ENCODE measurements at places on chromosomes 7 and 10.

GRCh38 chr7:79531116-79531515 is 77.6 kb upstream of the MAGI2 start:
- DNase-seq = no peak

GRCh38 chr7:92075455-92076158 is 58.7 kb downstream of the CYP51A1 start:
- DNase-seq = no peak

GRCh38 chr10:4588824-4589223 is 237.2 kb upstream of the AKR1E2 start:
- no peak for DNase-seq

- no peak for DNase-seq
These were observed 182.8 kb upstream of the BMPER start for GRCh38 chr7:33722383-33723101.

DNA sequence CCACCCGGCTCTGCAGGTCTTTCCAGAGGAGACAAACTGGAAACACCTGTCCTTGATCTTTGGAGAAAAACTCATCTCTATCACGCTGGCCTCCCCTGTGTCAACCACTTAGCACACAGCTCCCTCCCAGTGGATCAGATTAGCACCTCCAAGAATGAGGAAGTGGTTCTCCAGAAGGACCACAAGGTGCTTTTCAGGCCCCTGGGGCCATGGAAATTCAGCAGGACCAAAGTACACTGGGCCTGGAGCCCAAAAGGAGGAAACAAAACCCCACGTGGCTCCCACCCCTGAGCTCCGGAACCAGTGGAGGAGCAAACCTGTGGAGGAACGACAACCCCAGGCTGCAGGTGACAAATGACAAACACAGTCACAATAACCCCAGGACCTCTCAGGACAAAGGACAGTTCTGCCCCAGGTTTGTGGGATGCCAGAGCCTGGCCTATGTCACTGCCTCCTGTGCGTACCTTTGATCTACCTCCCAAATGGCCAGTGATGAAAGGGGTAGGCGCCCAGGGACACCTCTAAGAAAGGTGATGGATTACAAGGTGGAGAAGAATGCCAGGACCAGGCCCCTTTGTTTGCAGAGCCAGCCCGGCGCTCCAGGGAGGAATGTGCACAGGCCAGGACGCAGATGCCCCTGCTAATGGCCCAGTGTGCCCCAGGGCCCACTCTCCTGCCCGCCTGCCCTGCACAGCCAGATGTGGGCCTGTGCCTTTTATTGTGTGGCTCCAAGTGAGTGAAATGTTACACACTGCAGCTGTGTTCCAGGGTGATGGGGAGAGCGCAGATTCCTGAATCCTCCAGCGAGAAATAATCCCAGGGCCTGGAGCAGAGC is 5.7 kb downstream of the TNS3 start:
- no peak for DNase-seq

DNA sequence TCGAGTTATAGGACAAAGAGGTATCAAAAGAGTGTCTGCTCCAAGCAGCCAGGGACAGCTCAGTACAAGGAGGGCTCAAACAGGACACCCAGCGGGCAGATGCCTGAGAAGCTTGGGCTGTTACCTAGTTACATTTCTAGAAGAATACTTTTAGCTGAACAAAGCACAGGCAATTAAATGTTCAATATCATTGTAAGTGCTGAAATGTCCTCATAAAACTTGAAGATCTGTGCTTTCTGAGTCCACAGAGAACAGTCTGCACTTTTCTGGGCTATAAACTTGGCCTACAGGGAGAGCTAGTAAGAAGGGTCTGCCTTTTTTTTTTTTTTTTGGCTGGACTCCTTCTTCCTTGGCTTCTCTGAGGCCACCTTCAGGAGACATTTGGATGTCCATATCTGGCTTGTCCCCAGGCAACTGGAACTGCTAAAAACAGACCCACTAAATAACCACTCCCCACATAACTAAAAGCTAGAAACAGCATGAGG is 123.2 kb downstream of the SLC16A9 start:
- DNase-seq = no peak

GRCh38 chr7:10463701-10464100 is 510.0 kb upstream of the PHF14 start:
- no peak for DNase-seq

DNA sequence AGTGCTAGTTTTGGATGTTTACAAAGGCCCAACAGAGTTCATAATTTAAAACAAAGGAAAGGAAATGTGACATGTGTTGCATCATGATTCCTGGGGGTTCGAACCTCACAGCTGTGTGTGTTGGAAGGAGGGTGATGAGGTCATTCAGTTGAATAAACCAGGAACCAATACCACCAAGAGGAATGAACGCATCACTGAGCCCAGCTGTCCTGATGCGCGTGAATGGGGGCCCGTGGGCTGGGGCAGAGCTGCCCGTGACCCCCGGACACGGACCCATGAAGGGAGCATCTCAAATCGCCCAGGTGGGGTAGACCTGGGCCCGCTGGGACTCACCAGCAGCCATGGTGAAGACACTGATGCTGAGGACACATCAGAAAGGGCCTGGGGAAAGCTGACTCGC is 33.0 kb downstream of the BRI3 start:
- no peak for DNase-seq

DNA sequence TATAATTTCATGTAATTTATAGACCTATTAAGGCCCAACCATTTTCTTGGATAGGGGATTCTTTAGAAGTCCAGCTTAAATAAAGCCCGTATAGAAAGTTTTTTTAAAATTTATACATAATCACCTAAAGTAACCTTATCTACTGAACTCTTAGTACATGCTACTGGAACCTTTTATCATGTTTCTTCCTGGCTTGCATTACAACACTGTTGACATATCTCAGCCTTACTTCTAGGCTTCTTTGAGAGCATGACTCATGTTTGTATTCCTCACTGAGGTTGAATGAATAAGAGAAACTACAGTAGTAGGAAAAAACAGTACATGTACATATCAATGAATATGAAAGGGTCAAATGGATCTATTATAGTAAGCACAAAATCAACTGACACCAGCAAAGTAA is 8.2 kb upstream of the MAGI2 start:
- no peak for DNase-seq

DNA sequence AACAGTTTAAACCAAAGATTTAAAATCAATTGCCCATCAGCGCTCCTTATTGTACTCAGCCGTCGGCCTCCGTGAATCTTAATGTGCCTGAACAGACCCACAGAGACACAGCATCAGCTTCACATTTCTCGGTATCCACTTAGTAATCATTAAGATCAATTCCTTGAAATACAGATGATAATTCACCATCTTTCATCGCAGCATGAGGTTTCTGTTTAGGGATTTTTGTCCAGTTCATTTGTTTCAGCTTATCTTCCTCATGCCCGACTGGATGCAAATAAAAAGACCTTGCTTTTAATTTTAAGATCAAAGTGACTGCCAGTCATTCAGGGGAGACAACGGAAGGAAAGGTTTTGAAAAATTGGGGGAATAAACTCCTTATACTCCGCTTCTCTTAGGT is 207.8 kb downstream of the WDR37 start:
- no peak for DNase-seq

DNA sequence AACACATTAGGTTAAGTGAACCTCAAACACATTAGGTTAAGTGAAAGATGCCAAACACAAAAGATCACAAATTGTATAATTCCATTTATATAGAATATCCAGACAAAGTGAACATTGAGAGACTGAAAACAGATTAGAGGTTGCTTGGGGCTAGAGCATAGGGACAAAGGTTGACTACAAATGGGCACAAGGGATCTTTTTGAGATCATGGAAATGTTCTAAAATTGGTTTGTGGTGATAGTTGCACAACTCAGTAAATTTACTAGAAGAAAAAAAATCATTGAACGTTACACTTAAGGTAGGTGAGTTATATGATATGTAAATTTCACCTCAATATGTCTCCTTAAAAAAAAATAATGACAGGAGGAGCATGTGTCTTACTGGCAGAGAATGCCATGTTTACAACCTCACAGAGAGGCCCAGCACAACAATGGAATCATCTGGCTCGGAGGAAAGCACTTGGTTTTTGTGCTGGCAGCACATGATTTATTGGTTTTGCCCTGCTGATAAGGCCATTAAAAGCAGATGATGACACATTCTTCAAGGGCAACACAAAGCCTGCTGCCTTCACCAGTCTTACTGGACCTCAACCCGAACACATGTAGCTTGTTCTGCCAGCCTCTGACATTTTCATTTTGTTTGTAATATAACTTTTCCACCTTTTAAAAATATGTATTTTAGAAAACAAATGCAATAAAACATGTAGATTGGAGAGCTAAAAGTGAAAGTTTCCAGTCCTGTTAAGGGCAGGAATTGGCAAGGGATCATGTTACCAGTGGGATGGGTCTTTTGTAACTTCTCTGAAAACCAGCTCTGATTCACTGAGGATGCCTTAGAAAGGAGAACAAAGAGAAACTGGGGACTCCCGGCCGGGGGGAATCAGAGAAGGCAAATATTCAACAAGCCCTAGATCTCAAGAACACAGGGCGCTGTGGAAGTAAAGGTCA is 11.9 kb upstream of the LMOD2 start:
- no peak for DNase-seq

GRCh38 chr7:155965010-155965409 is 152.7 kb upstream of the SHH start:
- DNase-seq = peak; percentile 46

GRCh38 chr10:117152668-117153067 is 14.6 kb upstream of the VAX1 start:
- no peak for DNase-seq

DNA sequence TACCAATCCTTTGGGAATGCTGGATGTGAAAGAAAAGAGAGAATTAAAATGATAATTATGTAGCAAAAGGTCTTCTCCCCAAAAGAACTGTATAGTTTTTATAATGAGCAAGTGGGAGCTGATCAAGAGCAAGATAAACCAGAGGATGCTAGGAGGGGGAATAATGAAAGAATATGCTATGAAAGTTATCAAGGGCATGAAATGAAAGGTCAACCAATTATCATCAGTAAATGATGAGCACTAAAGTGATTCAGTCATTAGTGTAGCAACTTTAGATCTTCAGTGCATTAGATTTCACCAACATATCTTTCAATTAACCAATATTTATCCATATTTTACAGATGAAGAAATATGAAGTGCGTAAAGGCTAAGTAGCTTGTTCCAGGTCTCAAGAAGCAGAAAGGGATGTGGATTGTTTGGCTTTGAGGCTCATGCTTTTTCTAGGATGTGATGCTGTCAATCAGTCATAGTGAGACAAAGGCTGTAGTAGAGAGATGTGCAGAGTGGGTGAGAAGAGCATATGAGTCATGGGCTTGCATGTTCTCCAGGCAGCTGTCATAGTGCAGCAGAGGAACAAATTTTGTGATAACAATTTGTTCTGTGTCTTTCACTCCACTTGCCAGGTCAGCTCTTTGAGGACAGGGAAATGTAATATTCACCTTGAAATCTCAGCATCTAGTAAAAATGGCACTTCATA is 5.7 kb upstream of the OR2F2 start:
- no peak for DNase-seq

GRCh38 chr10:100184840-100185239 is 989 bp downstream of the ERLIN1 start:
- DNase-seq = no peak

DNA sequence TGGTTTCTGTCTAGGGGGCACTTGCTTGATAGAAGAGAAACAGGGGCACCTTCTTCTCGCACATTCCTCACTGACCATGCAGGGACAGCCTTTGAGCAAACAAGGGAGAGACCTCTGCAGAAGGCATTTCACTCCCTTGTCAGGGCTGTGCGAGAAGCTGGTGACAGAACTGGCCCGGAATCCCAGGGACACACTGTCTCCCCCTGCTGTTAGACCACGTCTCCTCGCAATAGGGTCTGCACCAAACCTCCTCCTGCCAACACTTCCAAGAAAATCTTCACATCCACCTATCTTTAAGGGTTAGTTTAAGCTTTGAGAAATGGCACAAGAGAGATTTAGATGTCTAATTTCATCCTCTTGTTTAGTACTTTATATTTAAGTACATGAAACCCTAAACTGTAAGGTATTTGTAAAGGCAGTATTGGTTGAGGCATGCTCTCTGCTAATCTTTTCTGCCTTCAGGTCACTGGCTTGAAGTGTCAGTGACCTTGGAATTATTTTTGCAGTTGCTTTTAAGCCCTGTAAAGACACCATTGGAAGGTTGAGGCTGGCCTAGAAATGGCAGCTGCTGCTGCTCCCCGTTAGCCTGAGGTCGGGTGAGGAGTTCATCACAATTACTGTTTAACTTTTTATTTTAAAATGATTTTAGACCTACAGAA is 37.0 kb downstream of the RBM20 start:
- no peak for DNase-seq

- no peak for DNase-seq
These were observed 169.3 kb downstream of the FAM107B start for GRCh38 chr10:14605231-14605925.

DNA sequence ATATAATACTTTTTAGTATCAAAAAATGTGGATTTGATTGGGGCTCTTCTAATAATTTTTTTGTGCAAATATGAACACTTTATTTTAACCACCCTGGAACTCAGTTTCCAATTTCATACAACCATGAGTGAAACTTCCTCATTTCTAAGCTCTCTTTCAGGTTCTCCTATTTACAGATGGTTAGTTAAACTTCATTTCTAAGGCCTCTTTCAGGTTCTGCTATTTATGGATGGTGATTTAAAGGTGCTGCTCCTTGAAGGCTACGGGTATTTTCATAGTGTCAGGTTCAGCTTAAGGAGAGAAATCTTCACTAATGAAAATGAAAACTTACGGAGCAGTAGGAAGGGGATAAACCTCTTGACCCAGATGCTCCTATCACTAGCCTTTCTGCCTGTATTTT is 568.3 kb downstream of the KIF20B start:
- DNase-seq = no peak

- DNase-seq = peak; percentile 41
These were observed 180.5 kb upstream of the ASAH2 start for GRCh38 chr10:50431791-50432190.

DNA sequence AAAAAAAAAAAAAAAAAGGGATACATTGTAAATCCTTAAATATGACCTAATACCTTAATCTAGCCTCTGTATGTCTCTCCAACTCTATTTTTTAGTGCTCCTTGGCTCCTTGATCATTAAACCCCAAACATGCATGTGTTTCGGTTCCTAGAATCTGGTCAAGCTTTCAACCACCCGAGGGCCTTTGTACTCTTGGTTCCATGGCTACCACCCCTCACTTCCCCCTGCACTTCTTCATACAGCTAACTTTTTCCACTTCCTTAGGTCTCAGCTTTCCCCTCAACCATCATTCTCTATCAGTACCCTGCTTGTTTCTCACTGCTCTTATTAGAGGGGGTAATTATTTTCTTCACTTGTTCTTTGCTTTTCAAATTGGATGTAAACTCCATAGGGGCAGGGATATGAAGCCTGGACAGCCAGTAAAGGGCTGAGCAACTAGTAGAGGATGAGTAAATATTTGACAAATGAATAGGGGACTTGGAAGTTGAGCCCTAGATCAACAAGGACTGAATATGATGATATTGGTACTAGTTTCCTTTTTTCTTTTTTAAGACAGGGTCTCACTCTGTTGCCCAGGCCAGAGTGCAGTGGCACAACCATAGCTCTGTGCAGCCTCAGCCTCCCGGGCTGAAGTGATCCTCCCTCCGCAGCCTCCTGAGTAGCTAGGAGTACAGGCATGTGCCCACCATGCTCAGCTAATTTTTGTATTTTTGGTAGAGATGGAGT is 4.3 kb upstream of the GDI2 start:
- peak; percentile 64 for DNase-seq

GRCh38 chr10:44036425-44036824 is 348.5 kb downstream of the CXCL12 start:
- no peak for DNase-seq

Data from stimulated activated naive CD8-positive, alpha-beta T cell treated with anti-CD3 and anti-CD28 coated beads, Interleukin-15, amount 100 ng/mL, for 72 hours (primary cell).